Activated CD8-positive, alpha-beta memory T cell treated with anti-CD3 and anti-CD28 coated beads for 1 hour (primary cell): ENCODE measurements at places on chromosomes 12 and 14.

- DNase-seq: no peak
These were observed 30.1 kb upstream of the TSPAN11 start for GRCh38 chr12:30896461-30896860.

GRCh38 chr12:24233519-24234246 lies 284.2 kb upstream of the SOX5 start:
- no peak for DNase-seq

- DNase-seq: no peak
These were observed 140.4 kb upstream of the NRXN3 start for GRCh38 chr14:78029601-78030372.

DNA sequence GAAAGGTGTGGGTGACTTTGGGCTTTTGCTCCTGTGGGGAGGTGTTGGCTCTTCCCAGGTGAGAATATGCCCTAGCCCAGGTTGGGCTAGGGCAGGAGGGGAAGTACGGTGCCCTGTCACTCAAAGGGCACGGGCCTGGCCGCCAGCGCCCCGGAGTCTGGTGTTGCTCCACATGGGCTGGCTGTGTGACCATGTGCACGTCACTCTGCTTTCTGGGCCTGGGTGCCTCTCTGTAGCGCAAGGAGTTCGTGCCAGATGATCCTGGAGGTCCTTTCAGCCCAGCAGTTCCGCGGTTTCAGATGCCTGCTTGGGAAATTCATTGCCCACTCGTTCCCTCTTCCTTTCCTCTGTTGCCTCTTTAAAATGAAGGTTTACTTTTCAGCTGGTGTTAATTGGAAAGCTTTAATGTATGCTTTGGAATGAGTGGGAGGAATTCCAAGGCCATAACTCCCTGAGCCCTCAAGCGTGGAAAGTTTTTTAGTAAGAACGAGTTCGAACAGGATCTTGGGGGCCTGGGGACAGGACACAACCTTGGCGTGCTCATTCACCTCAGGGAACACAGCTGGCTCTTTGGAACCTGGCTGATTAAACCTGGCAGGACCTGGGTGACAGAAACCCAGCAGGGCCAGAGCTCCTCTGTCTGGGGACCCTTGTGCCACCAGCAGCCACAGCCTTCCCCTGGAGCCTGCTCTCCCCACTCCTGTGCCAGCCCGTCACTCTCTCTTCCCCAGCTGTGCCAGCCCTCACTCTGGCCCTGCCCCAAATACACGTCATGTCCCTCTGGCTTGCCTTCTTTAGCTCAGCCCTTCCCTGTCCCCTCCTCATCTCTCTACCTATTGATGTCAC lies 42.8 kb downstream of the TSPAN9 start:
- DNase-seq: no peak

- DNase-seq: no peak
These were observed 127.4 kb downstream of the CRADD start for GRCh38 chr12:93804392-93805179.

DNA sequence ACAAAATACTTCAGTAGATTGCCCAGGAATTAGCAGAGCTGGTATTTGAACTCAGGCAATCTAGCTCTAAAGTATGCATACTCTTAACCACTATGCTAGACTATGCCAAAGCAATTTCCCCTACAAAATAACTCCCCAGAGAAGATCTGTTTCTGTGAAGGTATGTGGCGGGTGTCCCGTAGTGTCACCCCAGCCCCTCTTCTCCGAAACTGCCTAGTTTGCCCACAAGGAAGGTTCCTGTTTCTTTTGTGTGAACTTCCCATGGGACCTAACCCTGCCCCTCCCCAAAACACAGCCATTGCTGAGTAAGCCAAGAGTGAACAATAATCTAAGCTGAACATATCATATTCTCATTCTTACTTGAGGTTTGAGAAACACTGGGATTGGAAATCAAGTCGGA lies 15.5 kb upstream of the RAP1B start:
- no peak for DNase-seq

GRCh38 chr14:103628221-103628683 lies 759 bp upstream of the KLC1 start:
- no peak for DNase-seq

GRCh38 chr12:102299731-102300130 lies 102.1 kb upstream of the PMCH start:
- DNase-seq: no peak

DNA sequence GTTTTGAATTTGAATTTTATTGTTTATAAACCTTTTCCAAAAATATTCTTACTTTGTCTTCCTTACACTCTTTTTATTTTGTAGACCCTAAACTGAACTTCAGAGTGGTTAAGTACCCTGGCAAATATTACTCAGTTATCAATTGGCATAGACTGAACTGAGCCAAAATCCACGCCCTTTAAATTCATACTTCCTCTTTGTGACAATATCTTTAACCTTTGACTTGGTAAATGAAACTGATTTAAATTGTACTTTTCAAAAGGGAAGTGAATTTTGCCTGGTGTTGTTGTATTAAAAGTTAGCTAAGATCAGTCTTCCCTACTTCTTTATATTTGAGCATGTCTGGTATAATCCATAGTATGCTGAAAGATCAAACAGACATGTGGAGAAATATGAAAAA lies 184.3 kb upstream of the USP15 start:
- DNase-seq: no peak

GRCh38 chr14:24083462-24083861 lies 10.6 kb upstream of the PCK2 start:
- no peak for DNase-seq

DNA sequence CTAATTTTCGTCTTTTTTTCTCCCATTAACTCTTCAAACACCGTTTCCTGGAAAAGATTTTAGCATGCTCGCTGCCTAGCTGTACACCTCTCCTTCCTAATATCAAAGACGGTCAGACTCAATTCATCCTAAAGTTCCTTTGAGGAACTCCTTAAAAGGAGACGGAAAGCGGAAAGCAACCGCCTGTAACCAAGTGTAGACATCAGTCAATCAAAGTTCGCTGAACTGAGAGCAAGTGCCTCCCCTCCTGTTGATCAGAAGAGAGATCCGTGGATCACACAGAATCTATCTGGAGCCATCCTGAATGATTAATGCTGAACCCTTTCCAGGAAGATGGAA lies 412 bp upstream of the TEP1 start:
- DNase-seq: no peak

DNA sequence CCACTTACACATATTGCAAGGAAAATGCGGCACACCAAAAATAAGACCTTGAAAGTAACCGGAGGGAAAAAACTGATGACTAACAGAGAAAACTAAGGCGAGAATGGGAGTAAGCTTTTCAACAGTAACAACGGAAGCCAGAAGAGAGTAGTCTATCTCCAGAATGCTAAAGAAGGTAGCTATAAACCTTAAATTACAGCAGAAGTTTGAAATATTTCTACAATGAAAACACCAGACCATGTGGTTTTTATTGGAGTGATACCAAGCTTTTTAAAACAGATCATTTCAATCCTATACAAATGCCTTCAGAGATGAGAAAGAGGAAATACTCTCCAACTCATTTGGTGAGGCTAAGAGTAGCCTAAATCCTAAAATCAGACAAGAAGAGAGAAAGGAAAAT lies 209.5 kb downstream of the ANO6 start:
- no peak for DNase-seq
